ENCODE measurements at places on chromosomes 7 and 10. TPM values are rescaled to one million over a fixed set of nuclear protein-coding genes. Genes with fewer than 3 reads are reported as not detected.

Gene TMEM236
- 0.22 TPM for total RNA-seq

Gene PIP
- total RNA-seq: not detected

Gene CPA1
- total RNA-seq: 44,423 TPM

Gene BMPER
- 0.14 TPM for total RNA-seq

Gene ARHGAP19
- 2.1 TPM for total RNA-seq

DNA sequence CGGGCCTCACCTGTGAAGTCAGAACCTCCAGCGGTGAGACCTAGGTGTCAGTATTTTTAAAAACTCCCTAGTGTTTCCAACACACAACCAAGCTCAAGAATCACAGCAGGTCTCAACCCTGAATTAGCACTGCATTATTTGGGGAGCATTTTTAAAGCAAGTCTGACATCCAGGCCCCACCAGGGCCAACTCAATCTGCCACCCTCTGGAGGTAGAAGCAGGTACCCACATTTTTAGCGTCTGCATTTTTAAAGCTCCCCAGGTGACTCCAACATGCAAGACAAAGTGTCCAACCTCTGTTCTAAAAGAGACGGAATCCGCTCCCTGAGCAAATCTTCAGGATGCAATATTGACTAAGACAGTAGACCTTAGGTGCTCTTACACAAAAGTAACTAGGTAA lies 225.7 kb downstream of the TNS3 start:
- H3K4me1 ChIP-seq: peaks cover 22% of the 10 kb centered on the region
- DNase-seq: no peak
- H3K4me3 ChIP-seq: no peak overlapping the region

- no peak overlapping the region for H3K27ac ChIP-seq
- no peaks in the 10 kb centered on the region for H3K27me3 ChIP-seq
- H3K36me3 ChIP-seq: no peaks in the 10 kb centered on the region
- H3K4me1 ChIP-seq: no peaks in the 10 kb centered on the region
- DNase-seq: no peak
- H3K4me3 ChIP-seq: no peak overlapping the region
Measured at GRCh38 chr10:78170026-78170475, 136.4 kb downstream of the RPS24 start.

- DNase-seq: no peak
- H3K4me1 ChIP-seq: peaks cover 53% of the 10 kb centered on the region
- no peaks in the 10 kb centered on the region for H3K27me3 ChIP-seq
- H3K27ac ChIP-seq: no peak overlapping the region
Measured at GRCh38 chr10:58998924-58999713, 177.3 kb upstream of the PHYHIPL start.

GRCh38 chr7:113394856-113395255 lies 276.5 kb upstream of the SMIM30 start:
- no peak overlapping the region for H3K27ac ChIP-seq
- no peaks in the 10 kb centered on the region for H3K27me3 ChIP-seq
- H3K36me3 ChIP-seq: no peaks in the 10 kb centered on the region
- DNase-seq: no peak
- peaks cover 9% of the 10 kb centered on the region for H3K4me1 ChIP-seq
- no peak overlapping the region for H3K4me3 ChIP-seq

DNA sequence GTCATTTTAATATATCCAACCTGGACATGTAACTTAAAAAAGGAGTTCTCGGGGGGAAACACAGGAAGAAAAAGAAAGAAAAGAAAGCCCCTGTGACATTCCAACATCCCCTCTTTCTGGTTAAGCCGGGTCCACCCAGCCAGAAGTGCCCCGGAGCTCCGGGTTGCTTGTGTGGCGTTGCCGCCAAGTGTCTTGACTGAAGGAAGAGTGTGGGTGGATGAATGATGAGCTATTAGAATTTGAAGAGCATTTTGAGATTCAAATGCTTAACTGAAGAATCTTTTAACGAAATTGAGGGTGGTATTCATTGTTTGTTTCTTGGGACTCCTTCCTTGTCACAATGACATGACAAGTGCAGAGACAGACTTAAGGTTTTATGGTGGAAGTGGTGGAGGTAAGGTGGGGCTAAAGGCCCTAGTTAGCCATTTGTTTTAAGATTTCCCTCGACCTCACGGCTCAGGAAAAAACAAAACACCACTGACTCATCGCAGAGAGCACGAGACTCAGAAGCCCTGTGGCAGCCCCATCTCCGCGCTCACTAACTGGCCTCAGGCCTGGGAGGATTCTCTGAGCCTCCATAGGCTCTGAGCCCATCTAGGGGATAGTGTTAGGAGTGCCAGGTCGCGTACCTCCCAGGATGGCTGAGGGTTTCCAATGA lies 1.8 kb upstream of the GLI3 start:
- no peaks in the 10 kb centered on the region for H3K4me1 ChIP-seq
- no peaks in the 10 kb centered on the region for H3K36me3 ChIP-seq
- no peak overlapping the region for H3K4me3 ChIP-seq
- DNase-seq: no peak
- peaks cover 2% of the 10 kb centered on the region for H3K27me3 ChIP-seq

- H3K4me3 ChIP-seq: no peak overlapping the region
- H3K4me1 ChIP-seq: no peaks in the 10 kb centered on the region
Measured at GRCh38 chr7:79489371-79489770, 35.9 kb upstream of the MAGI2 start.

GRCh38 chr10:111297351-111297848 lies 220.6 kb downstream of the ADRA2A start:
- no peaks in the 10 kb centered on the region for H3K27me3 ChIP-seq
- H3K36me3 ChIP-seq: no peaks in the 10 kb centered on the region
- DNase-seq: no peak
- no peaks in the 10 kb centered on the region for H3K4me1 ChIP-seq

DNA sequence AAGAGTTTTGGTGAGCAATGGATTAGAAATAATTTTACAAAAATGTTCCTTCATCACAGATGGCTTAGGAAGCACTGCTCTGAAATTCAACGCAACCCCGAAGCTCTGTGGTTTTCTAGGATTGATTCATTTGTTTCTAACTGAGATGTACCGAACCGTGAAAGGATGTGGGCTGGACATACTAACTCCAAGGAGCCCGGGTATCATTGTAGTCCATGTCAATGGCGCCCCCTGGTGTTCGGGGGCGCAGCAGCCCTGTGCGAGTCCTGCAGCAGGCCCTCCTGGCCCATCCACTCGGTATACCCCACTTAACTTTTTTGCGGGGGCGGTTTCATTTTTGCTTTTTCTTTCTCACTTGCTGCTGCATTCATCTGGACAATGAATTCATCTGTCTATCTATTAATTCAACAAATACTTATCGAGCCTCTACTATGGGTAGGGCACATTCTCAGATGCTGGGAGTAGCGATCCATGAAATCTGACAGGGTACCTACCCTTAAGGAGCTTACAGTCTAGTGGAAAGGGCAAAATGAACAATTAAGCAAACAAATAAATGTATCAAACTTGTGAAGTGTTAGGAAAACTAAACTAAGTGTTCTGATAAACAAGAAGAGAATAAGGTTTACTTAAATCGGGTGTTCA lies 25.2 kb upstream of the ITPRID1 start:
- H3K27me3 ChIP-seq: no peaks in the 10 kb centered on the region
- no peaks in the 10 kb centered on the region for H3K36me3 ChIP-seq
- DNase-seq: no peak
- no peak overlapping the region for H3K4me3 ChIP-seq
- H3K27ac ChIP-seq: no peak overlapping the region

GRCh38 chr7:81469869-81470723 lies 299.8 kb downstream of the HGF start:
- H3K27me3 ChIP-seq: no peaks in the 10 kb centered on the region
- no peak overlapping the region for H3K27ac ChIP-seq
- no peak for DNase-seq
- H3K4me1 ChIP-seq: peaks cover 9% of the 10 kb centered on the region

DNA sequence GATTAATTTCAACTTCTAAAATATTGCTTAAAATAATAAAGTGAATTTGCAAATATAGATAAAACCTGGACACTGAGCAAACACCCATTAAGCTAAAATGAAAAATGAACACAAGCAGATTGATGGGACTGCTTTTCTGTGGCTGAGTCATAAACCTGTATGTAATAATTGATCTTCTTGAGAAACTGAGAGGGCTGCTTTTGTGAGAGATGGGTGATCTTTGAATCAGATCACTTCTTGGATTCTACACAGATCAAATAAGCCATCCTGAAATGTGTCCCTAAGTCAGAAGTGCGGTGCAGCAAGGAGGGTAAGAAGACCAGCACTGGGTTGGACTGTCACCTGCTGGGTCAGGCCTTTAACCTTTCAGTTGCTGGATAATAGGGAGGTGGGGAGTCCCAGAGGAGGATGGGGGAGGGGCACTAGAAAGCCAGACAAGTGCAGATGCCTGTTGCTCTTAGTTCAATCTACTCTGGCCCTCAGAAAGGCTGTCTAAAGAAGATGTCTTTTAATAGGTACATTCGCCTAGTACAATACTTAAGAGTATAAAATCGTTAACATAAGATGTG lies 178.2 kb upstream of the NAMPT start:
- H3K4me1 ChIP-seq: no peaks in the 10 kb centered on the region
- H3K27ac ChIP-seq: no peak overlapping the region
- no peaks in the 10 kb centered on the region for H3K36me3 ChIP-seq
- H3K27me3 ChIP-seq: no peaks in the 10 kb centered on the region
- H3K4me3 ChIP-seq: no peak overlapping the region

- no peaks in the 10 kb centered on the region for H3K27me3 ChIP-seq
- no peaks in the 10 kb centered on the region for H3K4me1 ChIP-seq
- DNase-seq: no peak
- H3K4me3 ChIP-seq: no peak overlapping the region
Measured at GRCh38 chr10:1524540-1524939, 212.8 kb downstream of the ADARB2 start.

GRCh38 chr7:30522159-30522558 lies 17.5 kb upstream of the GGCT start:
- H3K4me3 ChIP-seq: no peak overlapping the region
- H3K4me1 ChIP-seq: peaks cover 3% of the 10 kb centered on the region
- H3K27me3 ChIP-seq: no peaks in the 10 kb centered on the region
- no peak overlapping the region for H3K27ac ChIP-seq
- DNase-seq: no peak

GRCh38 chr7:41459623-41460261 lies 243.1 kb downstream of the INHBA start:
- DNase-seq: no peak
- H3K4me3 ChIP-seq: no peak overlapping the region

GRCh38 chr10:61211468-61211867 lies 241.7 kb downstream of the TMEM26 start:
- no peak overlapping the region for H3K4me3 ChIP-seq
- H3K27me3 ChIP-seq: no peaks in the 10 kb centered on the region
- no peak overlapping the region for H3K27ac ChIP-seq
- no peaks in the 10 kb centered on the region for H3K36me3 ChIP-seq

DNA sequence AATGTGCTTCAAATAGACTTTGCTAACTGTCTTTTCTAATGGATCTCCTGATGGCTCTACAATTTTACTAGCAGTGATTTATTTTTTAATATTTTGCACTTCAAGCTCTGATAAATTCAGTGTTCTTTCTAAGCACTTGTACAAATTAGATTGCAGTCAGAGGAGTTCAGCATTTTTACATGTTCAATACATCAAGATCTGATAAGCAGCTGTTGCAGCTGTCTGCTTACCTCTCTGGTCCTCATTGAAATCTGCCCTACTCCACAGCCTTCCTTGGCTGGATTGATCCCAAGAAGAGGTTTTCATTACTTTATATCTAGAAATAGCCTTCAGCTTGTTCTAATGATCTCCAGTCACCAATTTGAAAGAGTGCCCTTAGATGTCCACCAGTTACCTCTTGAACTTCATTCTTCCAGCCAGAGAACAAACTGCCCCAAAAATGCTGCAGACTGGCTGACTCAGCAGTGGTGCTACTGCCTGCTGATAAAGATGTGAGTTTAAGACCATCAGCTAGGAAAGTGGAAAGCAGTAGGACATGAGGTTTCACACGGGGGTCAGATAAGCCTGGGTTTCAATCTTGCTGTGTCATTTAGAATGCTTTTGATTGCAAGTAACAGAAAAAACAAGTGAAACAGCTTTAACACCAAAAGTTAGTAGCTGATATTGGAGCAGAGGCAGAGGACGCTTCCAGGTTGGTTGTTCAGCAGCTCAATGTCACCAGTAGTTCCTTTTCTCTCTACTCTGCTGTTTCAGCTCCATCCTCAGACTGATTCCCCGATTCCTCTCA lies 350.9 kb upstream of the NPVF start:
- no peaks in the 10 kb centered on the region for H3K27me3 ChIP-seq
- no peak overlapping the region for H3K27ac ChIP-seq
- DNase-seq: no peak
- no peak overlapping the region for H3K4me3 ChIP-seq
- H3K4me1 ChIP-seq: no peaks in the 10 kb centered on the region
- no peaks in the 10 kb centered on the region for H3K36me3 ChIP-seq

DNA sequence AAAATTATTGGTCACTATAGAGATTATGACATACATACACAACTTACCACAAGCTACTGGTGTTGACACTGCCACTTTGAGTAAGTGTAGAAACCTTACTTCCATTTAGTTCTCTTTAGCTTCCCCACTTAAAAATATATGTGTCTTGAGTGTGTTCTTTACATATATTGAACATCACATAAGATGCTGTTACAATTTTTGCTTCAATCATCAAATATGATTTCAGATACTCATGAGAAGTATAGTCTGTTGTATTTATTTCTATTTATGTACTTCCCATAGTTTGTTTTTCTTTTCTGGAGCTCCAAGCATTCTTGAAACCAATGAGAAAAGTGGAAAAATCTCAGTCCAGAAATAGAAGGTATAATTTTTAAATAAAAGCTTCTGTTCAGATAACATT lies 102.7 kb upstream of the SDK1 start:
- no peak overlapping the region for H3K27ac ChIP-seq
- no peak for DNase-seq
- no peaks in the 10 kb centered on the region for H3K27me3 ChIP-seq
- H3K4me3 ChIP-seq: no peak overlapping the region
- no peaks in the 10 kb centered on the region for H3K4me1 ChIP-seq

DNA sequence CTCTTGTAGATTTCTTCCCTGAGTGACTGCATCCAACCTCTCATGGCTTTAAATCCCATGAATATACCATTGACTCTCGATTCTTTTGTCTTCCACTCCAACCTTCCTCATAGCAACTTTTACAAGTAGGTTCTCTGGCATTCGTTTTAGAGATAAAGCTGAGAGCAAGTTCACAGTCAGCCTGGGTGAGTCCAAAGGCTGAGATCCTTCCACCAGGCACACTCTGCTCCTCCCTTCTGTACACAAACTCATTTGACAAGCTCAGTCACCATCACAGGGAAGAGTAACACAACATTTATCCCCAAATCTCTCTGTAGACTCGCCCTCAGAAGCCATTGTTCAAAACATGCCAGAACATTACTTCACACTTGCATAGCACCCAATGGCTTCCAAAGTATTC lies 10.9 kb downstream of the CTTNBP2 start:
- no peaks in the 10 kb centered on the region for H3K36me3 ChIP-seq
- no peak overlapping the region for H3K27ac ChIP-seq
- DNase-seq: no peak
- no peaks in the 10 kb centered on the region for H3K4me1 ChIP-seq
